ENCODE measurements at places on chromosomes 2 and 18.
A peak's percentile ranks its signal among the peaks of the same experiment; 100 is the strongest.

- no peak for DNase-seq
These were observed 121.6 kb downstream of the RBMS1 start for GRCh38 chr2:160372010-160372356.

DNA sequence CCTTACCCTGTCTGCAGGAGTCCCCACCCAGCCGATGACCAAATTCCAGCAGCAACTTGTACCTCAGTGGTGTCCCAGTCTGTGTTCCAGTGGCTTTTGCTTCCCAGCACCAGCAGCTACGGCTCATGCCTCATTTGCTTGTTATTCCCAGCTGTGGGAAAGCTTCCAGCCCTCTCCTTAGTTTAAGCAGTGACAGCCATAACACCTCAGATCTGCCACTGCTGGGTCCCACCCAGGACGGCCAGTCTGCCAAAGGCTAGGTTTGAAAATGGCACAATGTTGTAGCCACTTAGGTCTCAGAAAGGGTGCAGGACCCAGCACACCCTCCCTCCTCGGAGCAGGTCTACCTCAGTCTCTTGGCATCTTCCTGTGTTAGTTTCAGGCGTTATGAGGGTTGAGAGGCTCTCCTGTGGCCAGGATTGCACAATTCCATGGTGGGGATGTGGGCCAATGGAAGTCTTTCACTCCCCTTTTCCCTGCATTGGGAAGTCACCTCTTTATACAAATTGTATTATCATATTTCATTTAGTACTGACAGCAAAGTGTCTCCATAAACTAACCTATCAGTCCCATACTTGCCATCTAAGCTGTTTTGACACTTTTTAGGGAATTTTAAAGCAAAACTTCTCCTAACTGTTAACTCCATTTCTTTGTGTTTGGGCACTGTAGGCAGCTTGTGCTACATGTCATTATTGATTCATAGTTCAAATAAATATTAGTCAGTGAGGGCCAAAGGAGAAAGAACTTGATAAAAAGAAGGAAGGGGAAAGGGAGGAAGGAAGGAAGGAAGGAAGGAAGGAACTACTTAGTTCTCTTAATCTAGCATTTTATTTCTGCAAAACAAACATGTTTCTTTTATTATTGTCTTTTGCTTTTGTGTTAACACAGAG lies 62.9 kb upstream of the FAM110C start:
- DNase-seq: no peak

GRCh38 chr2:240229005-240229404 lies 88.5 kb upstream of the OTOS start:
- no peak for DNase-seq

DNA sequence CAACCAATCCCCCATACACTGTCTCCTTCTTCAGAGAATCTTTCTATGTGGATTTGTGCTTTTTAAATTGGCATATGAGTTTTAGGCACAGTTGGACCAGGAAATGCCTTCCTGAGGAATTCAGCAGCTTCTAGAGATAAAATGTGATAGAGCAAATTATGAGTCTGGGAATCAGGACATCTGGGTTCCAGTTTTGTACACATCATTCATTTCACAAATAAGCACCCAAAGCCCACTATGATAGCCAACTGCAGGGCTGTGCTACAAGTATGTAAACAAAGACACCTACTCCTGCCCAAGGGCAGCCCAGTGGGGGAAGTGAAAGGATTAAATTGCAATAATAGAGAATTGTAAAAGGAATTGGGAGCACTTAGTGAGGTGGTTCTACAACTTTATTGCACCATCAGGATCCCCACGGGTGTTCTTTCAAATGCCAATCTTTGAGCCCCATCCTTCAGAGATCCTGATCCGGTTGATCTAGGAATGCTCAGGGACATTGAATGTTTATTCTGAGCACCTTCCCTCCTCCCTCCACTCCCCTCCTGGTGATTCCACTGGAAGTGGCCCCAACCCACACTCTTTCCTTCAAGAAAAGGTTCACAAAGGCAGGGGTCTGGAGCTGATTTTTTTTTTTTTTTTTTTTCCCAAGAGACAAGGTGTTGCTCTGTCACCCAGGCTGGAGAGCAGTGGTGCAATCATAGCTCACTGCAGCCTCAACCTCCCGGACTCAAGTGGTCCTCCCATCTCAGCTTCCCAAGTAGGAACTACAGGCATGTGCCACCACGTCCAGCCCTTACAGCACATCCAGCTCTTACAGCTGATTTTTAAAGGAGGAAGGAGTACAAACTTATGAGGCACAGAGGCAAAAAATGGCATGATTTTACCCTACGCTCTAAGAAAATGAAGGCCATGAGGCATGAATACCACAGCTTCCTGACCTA lies 11.1 kb upstream of the KCMF1 start:
- DNase-seq: peak; percentile 23

DNA sequence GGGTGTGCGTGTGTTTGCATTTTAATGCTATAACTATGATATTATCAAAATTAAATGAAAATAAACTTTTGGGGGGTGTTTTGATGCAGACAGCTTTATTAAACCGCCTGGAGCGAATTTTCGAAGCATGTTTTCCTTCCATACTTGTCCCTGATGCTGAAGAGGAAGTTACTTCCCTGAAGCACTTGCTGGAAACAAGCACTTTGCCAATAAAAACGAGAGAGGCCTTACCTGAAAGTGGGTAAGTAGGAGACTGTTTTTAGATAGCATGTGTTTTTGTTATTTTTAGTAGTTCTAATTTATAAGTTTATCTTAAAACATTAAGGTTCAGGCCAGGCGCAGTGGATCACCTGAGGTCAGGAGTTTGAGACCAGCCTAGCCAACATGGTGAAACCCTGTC lies 43.3 kb downstream of the AFTPH start:
- no peak for DNase-seq

DNA sequence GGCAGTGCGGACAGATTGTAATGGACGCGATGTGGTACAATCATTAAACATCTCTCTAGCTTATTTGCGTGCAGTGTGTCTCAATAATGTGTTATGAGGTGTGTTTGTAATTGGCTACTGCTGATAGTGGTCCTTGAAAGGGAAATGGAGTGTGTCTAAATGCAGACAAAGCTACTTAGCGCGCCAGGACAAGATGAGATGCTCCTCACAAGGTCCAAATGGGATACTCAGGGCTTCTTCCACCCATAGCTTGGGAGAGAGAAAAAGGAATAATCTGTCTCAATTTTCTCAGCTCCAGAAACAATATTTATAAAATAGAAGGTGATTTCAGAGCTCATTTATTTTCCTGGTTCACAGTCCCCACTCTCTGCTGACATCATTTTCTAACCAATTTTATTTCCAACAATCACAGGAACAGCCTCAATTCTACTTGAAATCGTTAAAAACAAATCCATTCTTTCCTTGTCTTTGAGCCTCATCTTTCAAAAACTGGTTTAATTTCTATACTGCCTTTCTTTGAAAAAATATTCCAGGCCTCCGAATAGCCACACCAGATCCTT lies 28.5 kb downstream of the GALNT14 start:
- no peak for DNase-seq

- DNase-seq: peak; percentile 48
These were observed 109.0 kb downstream of the SETBP1 start for GRCh38 chr18:44789710-44790109.

- no peak for DNase-seq
These were observed 13.3 kb upstream of the PPP4R1 start for GRCh38 chr18:9627642-9628041.

DNA sequence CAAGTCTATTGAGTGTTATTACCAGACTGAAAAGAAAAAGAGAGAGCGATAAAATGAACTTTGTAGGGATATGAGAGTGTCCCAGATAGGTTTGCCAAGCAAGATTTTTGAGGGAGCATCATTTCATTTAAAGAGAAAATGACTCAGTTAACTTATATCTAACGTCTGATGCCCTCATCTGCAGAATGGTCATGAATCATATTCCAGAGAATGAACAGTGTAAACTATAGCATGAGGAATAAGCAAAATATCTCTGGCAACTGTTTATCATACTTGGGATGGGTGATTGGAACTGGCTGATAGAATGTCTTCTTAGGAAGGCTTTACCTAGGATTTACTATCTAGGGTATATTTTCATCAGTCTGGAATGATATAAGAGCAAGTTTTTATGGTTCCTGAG lies 289.4 kb downstream of the CMPK2 start:
- no peak for DNase-seq

DNA sequence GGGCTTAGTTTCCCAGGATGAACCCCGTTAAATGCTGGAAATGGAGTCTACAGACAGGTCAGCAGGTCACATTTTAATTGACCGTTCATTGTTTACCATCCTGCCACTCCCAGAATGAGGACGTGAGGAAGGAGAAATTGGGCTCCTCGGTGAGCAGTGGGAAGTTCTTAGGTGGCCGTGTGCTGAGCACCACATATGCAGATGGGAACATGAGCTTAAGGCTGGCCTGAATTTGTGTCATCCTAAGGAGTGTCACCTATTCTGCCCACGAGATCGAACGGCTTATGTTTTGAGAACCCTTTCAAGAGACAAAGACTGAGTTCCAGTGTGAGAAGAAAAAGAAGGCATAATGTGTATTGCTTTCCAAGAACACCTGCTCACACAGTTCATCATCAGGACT lies 234.4 kb upstream of the PXDN start:
- DNase-seq: no peak

DNA sequence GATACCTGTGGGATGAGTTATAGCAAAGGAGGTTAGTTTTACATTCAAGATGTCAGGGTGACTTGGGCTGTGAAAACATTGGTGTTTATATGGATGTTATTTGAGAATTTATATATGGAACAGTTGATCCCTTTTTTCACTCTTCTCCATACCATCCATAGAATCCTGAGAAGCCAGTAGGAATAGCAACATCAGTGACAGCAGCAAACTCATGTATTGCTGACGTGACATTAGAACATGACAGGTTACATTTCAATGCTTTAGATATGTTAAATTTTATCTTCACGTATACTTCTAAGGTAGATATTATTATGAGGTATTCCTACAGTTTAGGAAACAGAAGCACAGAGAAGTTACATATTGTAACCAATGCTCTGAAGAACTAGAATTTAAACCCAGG lies 745.2 kb upstream of the GCFC2 start:
- no peak for DNase-seq

DNA sequence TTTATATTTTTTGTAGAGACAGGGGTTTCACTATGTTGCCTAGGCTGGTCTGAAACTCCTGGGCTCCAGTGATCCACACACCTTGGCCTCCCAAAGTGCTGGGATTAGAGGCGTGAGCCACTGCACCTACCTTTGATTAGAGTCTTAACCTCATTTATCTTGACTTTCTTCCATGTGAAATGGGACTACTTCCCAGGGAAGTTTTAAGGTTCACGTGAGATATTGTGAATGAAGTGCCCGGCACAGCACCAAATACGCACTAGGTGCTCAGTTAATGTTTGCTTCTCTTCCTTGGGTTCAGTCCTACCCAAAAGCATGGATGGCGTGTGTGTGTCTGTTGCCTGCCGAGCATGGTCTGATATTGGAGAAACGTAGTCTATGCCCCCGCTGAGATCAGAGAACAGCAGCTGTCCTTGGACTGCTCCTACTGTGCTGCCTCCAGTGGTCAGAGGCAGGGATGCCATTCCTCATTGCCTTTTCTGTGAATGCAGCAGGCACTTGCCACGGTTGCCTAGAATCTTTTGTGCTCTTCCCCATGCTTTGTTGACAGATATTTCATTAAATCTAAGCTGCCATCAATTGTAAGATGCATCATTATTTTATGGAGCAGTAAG lies 12.3 kb upstream of the TFCP2L1 start:
- peak; percentile 70 for DNase-seq

- DNase-seq: no peak
These were observed 123.9 kb downstream of the ACKR3 start for GRCh38 chr2:236693531-236693930.

GRCh38 chr2:106096299-106097037 lies 97.6 kb downstream of the UXS1 start:
- no peak for DNase-seq

GRCh38 chr2:96578731-96579130 lies 42.2 kb downstream of the ARID5A start:
- DNase-seq: no peak

- DNase-seq: no peak
These were observed 782.6 kb downstream of the MBD2 start for GRCh38 chr18:53441761-53442414.

DNA sequence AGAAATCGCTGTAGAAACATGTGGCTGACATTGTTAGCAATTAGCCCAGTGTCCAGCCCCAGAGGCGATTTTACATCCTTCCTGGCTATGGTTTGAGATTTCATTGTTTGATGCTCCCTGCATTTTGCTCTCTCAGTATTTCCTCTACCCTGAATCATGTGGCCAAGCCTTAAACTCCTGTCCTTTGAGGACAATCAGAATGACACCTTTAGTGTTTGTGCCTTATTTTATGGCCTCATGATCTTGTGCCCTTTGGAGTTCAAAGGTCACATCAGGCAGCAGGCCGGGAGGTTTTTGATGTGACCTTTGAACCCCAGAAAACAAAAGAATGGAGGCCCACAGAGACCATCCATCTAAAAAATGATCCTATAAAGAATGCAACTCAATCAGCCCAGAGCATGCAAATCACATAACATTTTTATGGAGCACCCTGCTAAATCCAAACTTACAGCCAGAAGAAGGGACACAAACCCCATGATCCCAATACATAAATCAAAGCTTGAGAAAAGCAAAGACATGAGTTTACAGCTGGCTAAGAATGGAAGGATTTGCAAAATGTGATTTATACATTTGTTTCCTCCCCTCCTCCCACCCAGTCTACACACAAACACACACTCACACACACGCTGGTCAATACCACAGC lies 52.5 kb downstream of the FECH start:
- DNase-seq: no peak

DNA sequence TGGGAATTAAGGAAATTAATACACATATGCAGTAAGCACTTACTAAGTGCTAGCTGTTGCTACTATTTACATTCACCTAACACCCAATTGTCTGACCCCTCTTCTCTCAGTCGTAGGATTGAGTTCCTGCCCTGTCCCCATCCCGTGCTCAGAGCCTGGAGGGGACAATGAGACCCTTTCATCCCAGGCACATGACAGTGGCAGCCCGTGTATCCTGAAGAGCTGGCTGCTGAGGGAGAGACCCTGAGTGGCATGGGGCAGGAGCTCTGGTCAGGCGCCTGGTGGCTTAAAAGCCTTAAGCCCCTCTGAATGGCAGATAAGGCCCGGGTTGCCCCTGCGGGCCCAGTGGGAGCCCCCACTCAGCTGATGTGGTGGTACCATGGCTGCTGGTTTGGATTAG lies 99.0 kb downstream of the DYSF start:
- no peak for DNase-seq

DNA sequence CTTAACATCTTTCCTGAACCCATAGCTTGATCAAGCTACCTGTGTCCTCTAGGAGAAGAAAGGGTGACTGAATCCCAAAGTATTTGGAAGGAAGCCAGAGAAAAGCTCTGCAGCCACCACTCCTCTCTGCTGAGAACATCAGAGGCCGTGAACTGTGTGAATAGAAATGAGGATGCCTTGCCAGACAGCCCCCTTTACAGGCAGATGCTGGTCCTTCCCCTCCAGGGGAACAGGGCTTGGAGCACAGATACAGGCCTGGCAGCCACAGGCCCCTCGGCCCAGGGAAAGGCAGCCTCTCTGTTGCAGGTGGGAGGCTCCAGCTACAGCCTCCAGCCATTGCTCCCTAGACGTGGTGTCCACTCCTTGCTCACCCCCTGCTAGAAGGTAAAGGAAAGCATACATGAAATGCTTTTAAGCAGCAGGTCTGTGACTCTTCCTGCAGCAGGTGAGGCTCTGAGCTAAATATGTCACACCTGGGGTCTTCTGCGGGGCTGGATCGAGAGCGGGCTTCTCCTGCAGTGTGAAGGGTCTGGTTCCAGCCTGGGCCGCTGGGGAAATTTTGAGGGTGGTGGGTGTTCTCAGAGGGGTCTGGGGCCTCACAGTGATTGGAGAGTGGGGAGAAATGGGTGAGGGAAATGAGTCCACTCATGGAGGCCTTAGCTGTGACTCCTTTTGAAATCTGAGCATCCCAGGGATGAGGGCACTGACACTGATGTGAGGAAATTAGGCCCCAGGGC lies 234.0 kb downstream of the KLHL29 start:
- no peak for DNase-seq
